Glutamatergic neuron (in vitro differentiated cells): ENCODE measurements at places on chromosomes 13 and 19. TPM values are rescaled to one million over a fixed set of nuclear protein-coding genes. Genes with fewer than 3 reads are reported as not detected.

HSPBP1 gene
- total RNA-seq: 41.5 TPM

C3 gene
- total RNA-seq: 0.69 TPM

MIER2 gene
- 47.3 TPM for total RNA-seq

ZNF723 gene
- total RNA-seq: not detected

CAMSAP3 gene
- 47.6 TPM for total RNA-seq

EFNA2 gene
- 61.4 TPM for total RNA-seq

ENOX1 gene
- total RNA-seq: 8.7 TPM

GFY gene
- 0.88 TPM for total RNA-seq

AP2S1 gene
- 95.4 TPM for total RNA-seq

NLRP5 gene
- total RNA-seq: not detected

SIGLEC10 gene
- total RNA-seq: not detected

ODAD3 gene
- total RNA-seq: 2.6 TPM

- no peak for DNase-seq
These were observed 254.6 kb downstream of the SPRY2 start for GRCh38 chr13:80086304-80086721.

DNA sequence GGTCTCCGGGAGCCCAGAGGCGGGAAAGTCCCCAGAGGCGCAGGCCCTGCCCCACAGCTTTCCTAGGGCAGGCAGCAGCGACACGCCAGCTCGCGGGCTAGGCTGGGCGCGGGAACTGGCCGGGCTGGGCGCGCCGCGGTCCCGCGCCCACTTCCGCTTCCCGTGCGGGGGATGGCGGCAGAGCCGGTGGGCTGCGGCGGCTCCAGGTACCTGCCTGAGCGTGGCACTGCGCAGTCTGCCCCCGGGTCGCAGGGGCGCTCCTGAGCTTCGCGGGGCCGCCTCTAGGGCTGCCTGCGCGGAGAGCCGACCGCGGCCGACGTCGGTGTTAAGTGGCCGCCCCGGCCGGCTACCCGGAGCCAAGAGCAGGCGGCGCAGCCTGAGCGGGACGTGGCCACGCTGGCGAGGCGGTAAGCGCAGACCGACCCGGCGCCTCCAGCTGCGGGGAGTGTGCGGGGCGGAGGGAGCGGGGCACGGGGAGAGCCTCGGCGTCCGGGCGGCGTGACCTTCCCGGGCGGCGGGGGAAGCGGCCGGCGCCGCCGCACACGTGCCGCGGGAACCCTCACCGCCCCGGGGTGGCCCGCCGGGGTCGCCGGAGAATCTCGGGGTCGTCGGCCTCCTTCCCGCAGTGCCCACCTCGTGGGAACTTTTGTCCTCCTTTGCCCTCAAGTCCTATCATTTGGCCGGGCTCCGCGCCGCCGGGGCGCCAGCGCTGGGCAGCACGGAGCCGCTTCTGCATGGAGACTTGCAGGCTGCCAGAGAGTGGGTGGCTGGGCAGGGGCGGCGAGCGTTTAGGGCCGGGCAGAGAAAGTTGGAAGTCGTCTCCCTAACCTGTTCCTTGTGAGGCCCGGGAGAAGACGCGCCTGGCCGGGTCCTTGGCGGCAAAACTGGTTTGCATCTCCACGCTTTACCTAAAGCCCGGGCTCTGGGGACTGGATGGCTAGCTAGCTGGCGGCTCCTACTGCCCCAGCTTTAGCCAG lies 31.4 kb upstream of the MPHOSPH8 start:
- peak; percentile 71 for DNase-seq

- no peak for DNase-seq
These were observed 18.2 kb upstream of the PTBP1 start for GRCh38 chr19:778910-779653.

GRCh38 chr19:7069904-7070226 lies 362 bp downstream of the ZNF557 start:
- no peak for DNase-seq

DNA sequence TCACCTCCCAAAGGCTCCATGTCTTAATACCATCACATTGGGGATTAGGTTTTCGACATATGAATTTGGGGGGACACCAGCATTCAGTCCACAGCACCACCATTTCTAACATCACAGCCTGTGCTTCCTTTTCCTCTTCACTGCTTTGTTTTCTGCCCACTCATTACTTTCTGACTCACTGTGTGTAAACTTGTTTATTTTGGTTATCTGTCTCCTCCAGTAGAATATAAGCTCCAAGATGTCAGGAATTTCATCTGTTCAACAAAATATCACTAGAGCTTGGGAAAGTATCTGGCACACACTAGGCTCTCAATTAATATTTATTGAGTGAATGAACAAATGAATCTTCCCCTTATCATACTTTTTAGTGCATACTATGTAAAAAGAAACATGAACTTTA lies 152.0 kb downstream of the NUFIP1 start:
- DNase-seq: no peak

GRCh38 chr13:75738841-75739240 lies 102.7 kb downstream of the LMO7 start:
- DNase-seq: no peak

GRCh38 chr13:27919934-27920676 lies at the start of gene PDX1:
TSS of gene PDX1 (plus strand) at chr13:27920000. CDS start at chr13:27920139, 139 bp downstream.
- peak; percentile 71 for DNase-seq

- DNase-seq: peak; percentile 64
These were observed 4.3 kb downstream of the BBC3 start for GRCh38 chr19:47226426-47227351.

DNA sequence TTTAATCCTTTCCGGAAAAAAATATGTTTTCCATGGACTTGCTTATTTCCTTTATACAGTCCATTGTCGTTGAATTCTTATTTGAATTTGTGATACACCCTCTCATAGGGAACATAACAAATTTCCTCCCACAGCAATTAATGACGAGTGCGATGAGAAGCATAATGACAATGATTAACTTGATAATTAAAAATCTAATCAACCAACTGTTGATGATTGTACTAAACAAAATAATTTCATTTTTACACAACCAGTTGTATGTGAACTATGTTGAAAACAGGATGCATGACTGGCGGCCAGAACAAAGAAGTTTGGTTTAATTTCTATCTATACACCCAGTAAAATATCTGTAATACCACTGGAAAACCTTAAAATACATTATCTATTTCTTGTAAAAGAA lies 26.1 kb upstream of the CEACAM21 start:
- no peak for DNase-seq

GRCh38 chr13:45368005-45368404 lies 27.0 kb upstream of the TPT1 start:
- no peak for DNase-seq

DNA sequence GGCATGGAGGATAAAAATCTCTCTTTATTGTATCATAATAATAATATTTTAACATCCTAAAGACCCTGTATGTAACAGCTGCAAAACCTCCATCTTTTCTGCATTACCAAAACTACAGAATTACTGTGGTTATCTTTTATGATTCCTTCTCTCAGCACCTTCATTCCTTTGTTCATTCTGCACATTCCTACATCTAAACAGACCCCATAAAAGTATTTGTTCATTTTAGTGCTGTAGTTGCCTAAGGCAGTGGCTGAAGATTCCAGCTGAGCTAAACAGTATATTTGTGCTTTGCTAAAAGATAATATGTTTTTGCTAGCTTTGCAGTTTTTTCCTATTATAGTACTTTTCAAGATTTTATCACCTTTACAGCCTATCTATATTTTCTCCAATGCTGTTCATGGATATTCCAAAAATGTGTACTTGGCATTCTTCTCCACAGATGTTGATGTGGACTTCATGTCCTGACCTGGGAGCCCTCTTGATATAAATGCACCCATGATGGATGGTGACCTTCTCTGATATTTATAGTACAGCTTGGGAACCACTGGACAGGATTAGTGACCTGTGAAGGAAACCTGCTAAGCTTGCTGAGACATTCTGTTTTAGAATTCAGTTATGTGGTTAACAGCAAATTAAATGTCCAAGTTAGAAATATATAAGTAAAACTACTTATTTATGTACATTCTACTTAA lies 2832.9 kb upstream of the PCDH20 start:
- DNase-seq: no peak

DNA sequence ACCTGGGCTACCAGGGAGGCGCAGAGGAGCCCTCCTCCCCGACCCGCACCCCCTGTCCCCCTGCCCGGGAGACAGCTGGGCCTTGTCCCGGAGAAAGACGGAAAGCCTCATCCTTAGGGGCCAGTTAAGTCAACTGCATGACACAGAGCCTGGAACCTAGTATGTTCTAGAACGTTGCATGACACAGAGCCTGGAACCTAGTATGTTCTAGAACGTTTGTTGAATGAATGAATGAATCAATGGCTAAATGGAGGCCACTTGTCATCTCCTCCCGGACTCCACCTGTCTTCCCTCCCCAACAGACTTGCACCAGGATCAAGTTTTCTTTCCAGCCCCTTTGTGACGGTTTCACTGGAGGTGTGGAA lies 706 bp downstream of the SERP2 start:
- no peak for DNase-seq

DNA sequence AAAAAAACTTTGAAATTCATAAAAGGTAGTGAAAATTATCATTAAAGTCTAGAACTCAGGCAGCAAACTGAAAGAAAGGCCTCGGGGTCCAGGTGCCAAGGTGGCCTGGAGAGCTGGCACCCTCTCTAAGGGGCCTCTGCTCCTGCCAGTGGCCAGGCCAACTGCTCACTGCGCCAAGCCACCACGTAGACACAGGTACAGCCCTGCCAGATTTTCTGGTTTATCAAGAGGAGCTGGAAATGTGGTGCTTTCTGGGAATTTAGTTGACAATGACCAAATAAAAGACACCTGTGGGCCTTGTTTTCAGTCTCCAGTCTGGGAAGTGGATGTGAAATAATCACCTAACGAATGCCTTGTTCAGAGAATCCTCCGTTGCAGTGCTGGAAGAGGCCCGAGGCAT lies 22.8 kb downstream of the ZNF574 start:
- no peak for DNase-seq

- peak; percentile 94 for DNase-seq
These were observed 12.8 kb downstream of the IER2 start for GRCh38 chr19:13162724-13163608.

GRCh38 chr19:10074153-10074552 lies 12.0 kb upstream of the SHFL start:
- no peak for DNase-seq

DNA sequence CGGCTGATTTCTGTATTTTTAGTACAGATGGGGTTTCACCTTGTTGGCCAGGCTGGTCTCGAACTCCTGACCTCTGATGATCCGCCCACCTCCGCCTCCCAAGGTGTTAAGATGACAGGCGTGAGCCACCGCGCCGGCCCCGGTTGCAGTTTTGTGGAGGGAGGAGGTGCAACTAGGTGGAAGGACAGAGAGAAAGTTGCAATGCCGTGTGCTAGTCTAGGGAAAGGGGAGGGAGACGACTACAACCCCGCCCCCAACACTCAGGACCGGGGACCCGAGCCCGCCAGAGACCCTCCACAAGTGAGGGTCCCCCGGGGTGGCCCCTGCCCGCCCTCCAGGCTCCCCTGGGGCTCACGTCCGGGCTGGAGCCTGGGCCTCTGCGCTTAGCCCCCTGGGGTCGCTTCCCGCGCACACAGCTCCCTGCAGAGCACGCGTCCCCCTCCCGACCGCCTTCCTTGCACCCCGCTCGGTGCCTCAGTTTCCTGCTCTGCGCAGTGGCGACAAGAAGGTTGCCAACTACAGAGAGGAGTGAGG lies 1.2 kb upstream of the ARID3A start:
- no peak for DNase-seq

- no peak for DNase-seq
These were observed 166.1 kb downstream of the TNFSF13B start for GRCh38 chr13:108435393-108436149.

GRCh38 chr13:57918086-57918485 lies 286.5 kb downstream of the PCDH17 start:
- no peak for DNase-seq

- DNase-seq: no peak
These were observed 144.0 kb downstream of the IRS2 start for GRCh38 chr13:109642358-109642757.

DNA sequence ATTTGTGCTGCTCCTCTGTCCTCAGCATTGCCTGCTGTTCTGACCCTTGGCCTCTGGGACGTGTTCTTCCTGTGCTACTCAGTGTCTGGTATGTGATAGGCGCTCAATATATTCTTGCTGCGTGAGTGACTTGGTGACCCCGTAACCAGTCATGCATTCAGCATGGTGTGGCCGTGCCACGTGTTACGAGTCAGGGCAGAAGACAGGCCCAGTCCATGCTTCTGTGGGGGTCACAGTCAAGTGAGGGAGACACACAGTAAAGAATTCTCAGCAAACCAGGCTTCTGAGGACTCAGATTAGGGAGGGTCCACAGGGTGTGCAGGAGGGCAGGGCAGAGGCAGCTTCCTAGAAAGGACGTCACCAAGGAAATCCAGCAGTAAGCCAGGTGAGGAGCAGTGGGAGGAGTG lies 7.9 kb downstream of the PPP1R37 start:
- DNase-seq: no peak

DNA sequence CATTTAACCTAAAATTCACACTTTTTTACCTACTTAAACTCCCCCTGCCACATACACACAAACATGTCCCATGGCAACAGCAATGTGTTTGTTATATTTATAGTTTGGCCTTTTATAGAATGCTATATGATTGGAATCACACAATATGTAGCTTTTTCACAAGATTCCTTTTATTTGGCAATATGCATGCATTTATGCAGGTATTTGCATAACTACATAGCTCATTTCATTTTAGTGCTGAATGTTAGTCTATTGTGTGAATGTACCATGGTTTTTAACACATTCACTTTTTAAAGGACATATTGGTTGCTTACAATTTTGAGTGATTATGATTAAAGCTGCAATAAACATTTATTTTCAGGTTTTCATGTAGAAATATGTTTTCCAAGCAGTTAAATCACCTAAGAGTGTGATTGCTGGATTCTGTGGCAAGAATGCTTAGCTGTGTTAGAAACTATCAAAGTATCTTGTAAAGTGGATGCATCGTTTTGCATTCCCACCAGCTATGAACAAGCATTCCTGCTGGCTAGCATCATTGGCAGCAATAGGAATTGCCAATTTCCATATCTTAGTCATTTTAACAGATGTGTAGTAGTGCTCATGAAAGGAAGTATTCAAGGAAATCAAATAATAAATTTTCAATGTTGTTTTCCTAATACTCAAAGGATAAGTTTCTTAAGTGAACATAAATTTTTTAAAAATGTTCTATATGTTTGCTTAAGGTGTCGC lies 557.0 kb downstream of the SLITRK1 start:
- DNase-seq: no peak

- DNase-seq: peak; percentile 88
These were observed 18.5 kb downstream of the POU2F2 start for GRCh38 chr19:42113641-42114348.

- DNase-seq: no peak
These were observed 522.0 kb upstream of the KLHL1 start for GRCh38 chr13:70630247-70630646.

DNA sequence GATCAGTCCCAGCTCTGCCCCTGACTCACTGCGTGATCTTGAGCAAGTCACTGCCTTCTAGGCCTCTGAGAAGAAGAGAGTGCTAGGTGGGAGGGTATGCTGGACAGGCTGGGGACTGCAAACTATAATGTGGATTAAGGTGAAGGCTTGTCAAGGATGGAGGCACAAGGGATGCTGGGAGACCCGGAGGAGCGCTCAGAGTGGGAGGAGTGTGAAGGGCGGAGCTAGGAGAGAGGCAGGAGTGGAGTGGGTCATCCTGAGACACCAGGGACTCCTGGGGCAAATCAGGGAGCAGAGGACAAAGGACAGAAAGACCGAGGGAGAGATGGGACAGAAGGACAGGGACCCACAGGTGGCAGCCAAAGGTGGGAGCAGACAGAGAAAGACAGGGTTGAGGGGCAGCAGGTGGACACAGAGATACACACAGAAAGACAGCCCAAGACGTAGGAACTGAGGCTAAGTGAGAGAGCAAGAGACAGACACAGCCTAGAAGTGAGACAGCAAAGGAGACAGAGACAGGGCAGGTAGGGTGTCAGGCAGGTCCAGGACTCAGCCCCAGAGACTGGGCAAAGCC lies 2.6 kb downstream of the GRIK5 start:
- DNase-seq: no peak

GRCh38 chr13:40379196-40379595 lies 287.2 kb downstream of the FOXO1 start:
- DNase-seq: no peak
